ENCODE measurements at places on chromosomes 4 and X.

DNA sequence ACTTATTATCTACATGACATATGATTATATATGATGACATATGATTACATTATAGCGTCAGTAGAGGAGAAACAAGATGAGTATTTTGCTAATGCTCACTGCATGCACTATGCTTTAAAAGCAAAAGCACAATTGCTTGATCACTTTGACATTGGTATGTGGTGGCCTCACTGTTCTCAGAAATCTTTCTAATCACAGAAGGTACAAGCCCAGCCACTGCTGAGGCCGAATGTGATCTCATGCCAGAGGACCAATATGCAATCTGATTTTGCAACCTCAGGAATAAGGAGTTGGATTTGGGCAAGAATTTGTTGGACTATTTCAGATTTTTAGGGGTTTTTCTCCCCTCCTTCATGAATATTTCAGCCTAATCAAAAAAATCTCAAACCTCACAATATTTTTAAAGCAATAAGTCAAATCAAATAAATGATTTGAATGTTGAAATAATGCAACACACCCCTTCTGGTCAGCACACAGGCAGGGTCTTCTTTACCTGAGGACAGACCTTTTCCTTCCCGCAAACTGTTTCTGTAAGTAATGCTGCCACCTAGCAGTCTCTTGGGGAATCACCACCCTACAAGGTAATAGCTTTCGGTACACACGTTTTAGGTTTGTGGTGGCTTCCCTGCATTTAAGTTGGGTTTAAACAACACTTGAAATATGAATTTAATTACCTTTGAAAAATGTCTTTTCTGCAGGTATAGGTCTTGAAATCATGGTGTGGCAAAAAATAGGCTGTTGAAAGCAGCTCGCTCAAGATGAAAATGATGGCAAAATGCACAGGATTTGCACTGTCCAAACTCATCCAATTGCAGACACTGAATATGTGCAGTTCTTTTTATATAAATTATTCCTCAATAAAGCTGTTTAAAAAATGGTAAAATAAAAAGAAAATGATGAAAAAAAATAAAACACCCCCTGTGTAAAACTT, 4.8 kb upstream of the CXCL13 start:
- peak; percentile 2 for DNase-seq

- no peak for DNase-seq
Observed at GRCh38 chrX:1387141-1387776, 4.7 kb downstream of the SLC25A6 start.

DNA sequence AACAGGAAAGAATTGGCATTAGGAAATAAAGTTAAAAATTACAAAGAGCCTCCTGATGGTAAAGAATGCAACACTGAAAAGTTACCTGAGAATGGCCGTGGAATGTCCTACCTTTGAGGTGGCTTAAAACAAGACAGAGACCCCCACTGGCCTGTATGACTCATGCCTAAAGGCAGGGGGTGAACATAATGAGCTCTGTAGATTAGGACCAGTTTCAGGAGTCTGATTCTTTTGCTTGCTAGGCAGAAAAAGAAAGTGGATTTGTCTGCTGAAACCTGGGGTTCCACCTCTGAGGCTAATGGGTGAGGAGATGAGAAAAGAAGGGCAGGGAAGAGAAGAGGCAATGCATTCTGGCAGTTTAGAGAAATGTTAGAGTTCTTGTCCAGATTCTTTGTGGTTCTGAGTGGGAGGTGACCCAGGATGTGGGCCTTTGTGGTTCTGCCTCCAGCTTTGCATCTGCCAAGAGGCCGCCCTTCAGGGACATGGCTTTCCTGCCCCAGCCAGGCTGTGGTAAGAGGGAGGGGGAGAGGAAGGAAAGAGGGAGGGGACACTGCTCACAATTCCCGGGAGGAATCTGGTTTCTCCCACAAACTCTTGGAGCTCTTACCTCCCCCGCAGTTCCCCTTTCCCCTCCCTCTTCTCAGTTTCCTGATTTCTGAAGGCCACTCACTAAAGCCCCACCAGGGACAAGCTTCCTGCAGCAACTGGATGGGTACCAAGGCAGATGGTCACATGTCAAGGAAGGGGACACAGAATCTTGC, 109.6 kb downstream of the EFNB1 start:
- DNase-seq: no peak

DNA sequence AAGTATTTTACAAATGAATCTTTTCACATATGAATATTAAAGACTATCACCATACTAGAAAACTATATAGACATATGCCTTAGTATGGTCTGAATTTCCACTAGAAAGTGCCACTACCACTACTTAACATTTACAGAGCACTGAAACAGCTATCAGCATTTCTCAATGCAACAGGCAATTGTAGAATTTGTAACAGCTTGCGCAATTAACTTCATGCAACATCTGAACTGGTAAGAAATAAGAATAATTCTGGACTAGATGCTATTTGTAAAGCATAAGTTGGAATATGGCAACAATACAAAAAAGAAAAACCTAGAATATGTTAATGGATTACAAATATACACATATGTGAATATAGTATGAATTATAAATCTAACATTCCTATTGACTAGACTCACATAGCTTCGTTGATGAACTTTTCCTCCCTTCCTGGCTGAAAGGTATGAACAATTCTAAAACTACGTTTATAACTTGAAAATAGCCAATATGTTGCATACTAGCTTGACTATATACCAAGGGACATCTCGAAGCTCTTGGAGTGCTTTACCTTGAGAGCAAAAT, 82.0 kb downstream of the ATP8A1 start:
- DNase-seq: no peak

DNA sequence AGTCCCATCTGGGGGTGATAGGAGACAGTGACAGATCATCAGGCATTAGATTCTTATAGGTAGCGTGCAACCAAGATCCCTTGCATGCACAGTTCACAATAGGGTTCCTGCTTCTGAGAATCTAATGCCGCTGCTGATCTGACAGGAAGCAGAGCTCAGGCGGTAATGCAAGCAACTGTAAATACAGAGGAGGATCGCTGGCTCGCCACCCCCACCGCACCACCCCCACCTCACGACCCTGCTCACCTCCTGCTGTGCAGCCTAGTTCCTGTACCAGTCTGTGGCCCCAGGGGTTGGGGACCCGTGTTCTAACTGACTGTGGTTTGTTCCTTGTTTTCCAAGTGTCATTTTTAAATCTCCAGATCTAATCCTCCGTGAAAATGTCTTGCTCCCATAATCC, 89.0 kb upstream of the MAPK10 start:
- no peak for DNase-seq

Measured in cerebellar nuclear complex (tissue), 1 donor.